ENCODE measurements at places on chromosomes 2 and 18. TPM values are rescaled to one million over a fixed set of nuclear protein-coding genes. Genes with fewer than 3 reads are reported as not detected.

ZBTB7C gene
- total RNA-seq, result 1.4 TPM

ANKRD36 gene
- 36.7 TPM for total RNA-seq

DNA sequence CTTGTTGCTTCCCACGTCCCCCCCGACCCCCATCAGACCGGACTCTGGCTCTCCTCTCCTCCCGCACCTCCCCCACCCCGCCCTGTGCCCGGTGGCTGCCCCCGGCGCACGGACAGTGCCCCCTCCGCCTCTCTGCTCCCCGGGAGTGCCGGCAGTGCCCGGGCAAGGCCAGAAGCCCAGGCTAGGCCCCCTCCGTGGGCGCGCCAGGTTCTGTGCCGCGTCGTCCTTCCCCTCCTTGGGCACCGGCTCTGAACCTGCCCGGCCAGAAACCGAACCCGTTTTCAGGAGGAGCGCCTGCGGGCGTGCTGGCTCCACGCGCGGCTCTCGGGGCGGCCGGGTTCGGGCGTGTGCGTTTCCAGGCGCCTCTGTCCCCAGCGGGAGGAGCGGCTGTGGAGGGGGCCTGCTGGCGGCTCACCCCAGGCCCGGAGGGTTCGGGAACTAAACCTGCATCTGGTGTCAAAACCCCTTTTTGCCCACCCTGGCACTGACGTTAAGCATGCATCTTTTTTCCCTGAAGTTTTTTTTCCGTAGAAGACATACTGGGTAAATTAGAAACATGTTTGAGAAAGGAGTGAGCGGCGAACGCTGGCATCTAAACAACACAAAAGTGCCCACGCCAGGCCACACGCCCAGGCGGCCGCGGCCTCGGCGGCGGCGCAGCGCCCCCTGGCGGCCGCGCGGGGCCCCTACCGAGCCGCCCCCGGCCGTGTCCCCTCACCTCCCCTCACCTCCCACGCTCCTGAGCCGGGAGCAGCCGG lies 123.9 kb upstream of the SLC1A4 start:
- H3K27ac ChIP-seq, result peak overlapping the region; percentile 60
- no peaks in the 10 kb centered on the region for H3K36me3 ChIP-seq
- peak; percentile 61 for DNase-seq
- H3K27me3 ChIP-seq, result peaks cover 13% of the 10 kb centered on the region

DNA sequence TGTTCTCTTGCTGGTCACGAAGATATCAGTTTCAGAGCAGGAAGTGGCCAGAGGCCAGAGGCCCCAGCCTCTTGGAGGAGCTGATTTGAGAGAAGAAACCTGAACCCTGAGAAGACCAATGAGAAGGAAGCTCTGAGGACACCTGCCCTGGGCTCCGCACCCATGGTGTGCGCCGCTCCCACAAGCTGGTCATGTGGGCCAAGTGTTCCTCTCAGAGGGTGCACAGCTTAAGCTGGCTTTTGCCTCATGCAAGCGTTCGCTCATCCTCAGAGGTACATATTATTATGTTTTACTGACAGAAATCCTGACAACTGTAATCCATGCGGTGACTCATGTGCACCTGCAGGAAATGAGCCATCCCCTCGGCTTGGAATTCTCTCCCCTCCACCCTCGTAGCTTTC lies 316.1 kb upstream of the MYT1L start:
- no peaks in the 10 kb centered on the region for H3K36me3 ChIP-seq
- peaks cover 2% of the 10 kb centered on the region for H3K27me3 ChIP-seq
- peak overlapping the region; percentile 11 for H3K27ac ChIP-seq
- H3K4me3 ChIP-seq, result no peak overlapping the region
- H3K4me1 ChIP-seq, result peaks cover 25% of the 10 kb centered on the region

GRCh38 chr2:207474863-207475485 lies 54.8 kb upstream of the CREB1 start:
- no peak for DNase-seq
- peaks cover 39% of the 10 kb centered on the region for H3K4me1 ChIP-seq
- H3K27me3 ChIP-seq, result no peaks in the 10 kb centered on the region
- no peak overlapping the region for H3K27ac ChIP-seq
- H3K4me3 ChIP-seq, result no peak overlapping the region

- H3K27ac ChIP-seq, result peak overlapping the region; percentile 85
- peaks cover 50% of the 10 kb centered on the region for H3K4me1 ChIP-seq
Observed at GRCh38 chr2:238202326-238203093, 985 bp downstream of the ILKAP start.

ARID5A gene
- total RNA-seq, result 233 TPM

CLEC4F gene
- total RNA-seq, result 0.10 TPM

DNA sequence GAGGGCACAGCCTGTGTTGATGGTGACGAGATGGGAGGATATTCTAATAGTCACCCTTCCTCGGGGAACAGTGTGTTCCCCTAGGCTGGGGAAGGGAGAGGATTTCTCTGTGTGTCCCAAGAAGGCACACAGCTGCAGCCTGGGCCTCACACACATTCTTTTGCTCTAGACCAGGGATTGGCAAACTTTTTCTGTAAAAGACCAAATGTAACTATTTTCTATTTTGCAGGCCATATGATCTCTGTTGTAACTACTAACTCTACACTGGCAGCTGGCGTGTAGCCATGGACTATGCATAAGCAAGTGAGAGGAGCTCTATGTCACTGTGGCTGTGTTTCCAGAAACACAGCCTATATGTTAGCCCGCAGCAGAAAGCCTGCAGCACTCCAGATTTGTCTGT lies 65.8 kb downstream of the ARHGAP28 start:
- no peaks in the 10 kb centered on the region for H3K36me3 ChIP-seq
- H3K4me1 ChIP-seq, result no peaks in the 10 kb centered on the region
- H3K27me3 ChIP-seq, result no peaks in the 10 kb centered on the region

MAL gene
- total RNA-seq, result 264 TPM

- no peaks in the 10 kb centered on the region for H3K27me3 ChIP-seq
- H3K4me1 ChIP-seq, result no peaks in the 10 kb centered on the region
- H3K36me3 ChIP-seq, result no peaks in the 10 kb centered on the region
- DNase-seq, result no peak
Observed at GRCh38 chr18:36532815-36533214, 235.3 kb downstream of the FHOD3 start.

DNA sequence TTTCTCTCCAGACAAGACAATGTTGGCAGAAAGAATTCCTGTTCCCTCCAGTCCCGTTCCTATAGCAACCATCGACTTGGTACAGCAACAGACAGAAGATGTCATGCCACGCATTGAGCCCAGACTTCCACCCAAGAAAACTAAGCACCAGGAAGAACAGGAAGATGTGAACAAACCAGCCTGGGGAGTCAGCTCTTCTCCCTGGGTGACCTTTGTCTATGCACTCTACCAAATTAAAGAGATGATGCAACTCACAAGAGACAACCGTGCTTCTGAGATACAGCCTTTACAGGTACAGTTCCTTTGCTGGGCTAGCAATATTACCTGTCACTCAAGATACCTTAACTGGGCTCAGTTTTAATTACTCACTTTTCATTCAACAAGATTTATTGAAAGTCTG lies 37.1 kb downstream of the NEMP2 start:
- no peak for DNase-seq
- H3K27ac ChIP-seq, result no peak overlapping the region
- H3K36me3 ChIP-seq, result peaks cover 60% of the 10 kb centered on the region
- H3K27me3 ChIP-seq, result no peaks in the 10 kb centered on the region
- H3K4me1 ChIP-seq, result peaks cover 37% of the 10 kb centered on the region
